RWPE2 (cell line): ENCODE measurements at places on chromosomes 2 and 18.
A peak's percentile ranks its signal among the peaks of the same experiment; 100 is the strongest.

- no peak for DNase-seq
These were observed 339.4 kb upstream of the TNP1 start for GRCh38 chr2:217199255-217199630.

DNA sequence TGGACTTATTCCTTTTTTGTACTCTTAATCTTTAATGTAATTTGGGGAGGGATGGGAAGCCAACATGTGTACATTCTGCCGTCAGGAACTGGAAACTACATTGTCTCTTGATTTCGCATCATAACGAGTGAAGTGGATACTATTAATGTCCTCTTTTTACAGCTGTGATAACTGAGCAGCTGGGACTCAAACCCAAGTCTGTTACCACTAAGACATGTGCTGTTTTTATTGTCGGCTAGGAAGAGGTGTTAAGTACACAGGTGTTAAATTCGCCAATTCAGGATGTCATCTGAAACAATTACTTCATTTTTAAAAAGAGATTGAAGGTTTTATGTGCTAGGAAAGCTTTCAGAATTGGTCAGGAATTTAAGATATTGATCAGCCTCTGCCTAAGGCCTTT, 6.9 kb downstream of the GMCL1 start:
- DNase-seq, result no peak

- DNase-seq, result no peak
These were observed 77.7 kb downstream of the SH3RF3 start for GRCh38 chr2:109206569-109207146.

GRCh38 chr2:5051300-5051699, 640.9 kb upstream of the SOX11 start:
- no peak for DNase-seq

GRCh38 chr2:1598041-1598710, 146.1 kb downstream of the PXDN start:
- peak; percentile 35 for DNase-seq

DNA sequence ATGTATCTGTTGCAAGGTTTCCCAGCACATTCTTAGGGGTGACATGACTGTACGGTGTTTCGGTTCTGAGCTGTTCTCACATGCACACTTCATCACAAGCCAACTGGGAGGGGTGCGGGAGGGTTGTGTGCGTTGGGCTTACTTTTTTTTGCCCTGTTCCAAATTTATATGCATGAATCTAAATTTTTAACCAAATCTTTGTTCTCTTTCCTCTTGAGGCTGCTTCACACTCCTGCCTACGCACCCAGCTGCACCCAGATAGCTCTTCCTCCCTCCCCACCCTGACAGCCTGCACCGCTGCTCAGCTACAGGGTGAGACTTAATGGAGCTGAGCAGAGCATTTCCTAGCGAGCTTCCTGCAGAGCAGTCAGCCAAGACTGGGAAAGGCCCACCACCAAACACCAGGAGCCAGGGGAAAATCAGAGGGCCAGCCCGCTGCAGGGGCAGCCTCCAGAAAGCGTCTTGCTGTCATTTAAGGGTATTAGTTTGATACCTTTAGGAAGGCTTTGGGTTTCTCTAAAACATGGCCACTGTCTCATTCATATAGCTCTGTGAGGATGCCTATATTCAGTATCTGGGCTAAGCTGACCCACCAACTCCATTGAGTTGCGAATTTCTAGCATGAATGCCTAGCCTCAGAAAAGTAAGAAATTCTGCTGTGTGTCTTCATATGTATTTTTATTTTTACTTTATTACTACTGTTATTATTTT, 84.5 kb downstream of the POU3F3 start:
- no peak for DNase-seq

DNA sequence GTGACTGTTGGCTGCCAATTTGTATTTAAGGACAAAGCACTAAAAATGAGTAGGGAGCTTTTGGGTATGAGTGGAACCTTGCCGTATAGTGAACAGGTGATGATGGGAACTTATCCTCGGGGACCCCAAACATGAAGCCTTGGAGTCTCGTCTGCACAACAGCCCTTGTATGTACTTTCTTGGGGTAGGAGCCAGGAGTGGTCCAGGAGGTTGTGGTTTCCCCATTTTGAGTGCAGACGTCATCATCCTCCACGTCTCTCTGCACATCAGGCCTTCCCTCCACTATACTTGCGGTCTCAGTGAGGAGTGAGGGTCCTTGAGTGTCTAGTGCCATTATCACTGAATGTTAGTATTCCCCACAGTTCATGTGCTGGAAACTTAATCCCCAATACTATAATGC, 101.5 kb upstream of the HS6ST1 start:
- no peak for DNase-seq

GRCh38 chr2:230258483-230258882, 32.9 kb downstream of the SP140 start:
- no peak for DNase-seq

- DNase-seq, result no peak
These were observed 69.0 kb upstream of the DLGAP1 start for GRCh38 chr18:4524096-4524495.

DNA sequence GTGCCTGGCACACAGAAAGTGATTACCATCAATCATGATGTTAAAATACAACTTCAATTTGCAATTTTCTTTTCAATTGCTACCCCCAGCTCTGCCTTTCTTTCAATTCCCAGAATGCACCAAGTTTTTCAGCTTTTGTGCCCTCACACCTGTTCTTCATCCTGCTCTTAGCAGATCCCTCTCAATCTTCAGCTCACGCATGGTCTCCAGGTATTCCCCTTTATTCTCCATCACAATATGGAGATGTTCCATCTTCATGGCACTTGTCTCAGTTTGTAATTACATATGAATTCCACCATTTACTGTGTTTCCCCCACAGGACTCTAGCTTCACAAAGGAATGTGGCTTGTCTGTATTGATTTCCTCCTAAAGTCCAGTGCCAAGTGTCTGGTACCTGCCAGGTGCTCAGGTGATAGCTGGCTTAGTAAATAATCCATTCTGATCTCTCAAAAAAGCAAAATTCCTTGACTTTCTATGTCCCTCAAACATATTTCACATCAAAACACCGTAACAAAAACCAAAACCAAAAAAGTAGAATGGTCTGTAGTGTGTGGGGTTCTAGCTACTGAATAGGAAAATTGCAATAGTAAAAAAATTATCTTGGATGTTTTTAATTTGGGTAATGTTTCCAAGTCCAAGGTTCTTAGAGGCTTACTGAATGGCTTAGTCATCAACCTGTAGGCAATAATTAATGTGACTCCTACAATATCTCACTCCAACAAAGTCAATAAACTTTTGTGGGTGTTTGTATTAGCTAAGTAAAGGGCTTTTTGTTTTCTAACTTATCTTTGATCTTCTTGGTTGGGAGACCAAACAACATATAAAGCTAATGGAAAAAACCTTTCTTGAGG, 2.9 kb upstream of the INSIG2 start:
- DNase-seq, result no peak

DNA sequence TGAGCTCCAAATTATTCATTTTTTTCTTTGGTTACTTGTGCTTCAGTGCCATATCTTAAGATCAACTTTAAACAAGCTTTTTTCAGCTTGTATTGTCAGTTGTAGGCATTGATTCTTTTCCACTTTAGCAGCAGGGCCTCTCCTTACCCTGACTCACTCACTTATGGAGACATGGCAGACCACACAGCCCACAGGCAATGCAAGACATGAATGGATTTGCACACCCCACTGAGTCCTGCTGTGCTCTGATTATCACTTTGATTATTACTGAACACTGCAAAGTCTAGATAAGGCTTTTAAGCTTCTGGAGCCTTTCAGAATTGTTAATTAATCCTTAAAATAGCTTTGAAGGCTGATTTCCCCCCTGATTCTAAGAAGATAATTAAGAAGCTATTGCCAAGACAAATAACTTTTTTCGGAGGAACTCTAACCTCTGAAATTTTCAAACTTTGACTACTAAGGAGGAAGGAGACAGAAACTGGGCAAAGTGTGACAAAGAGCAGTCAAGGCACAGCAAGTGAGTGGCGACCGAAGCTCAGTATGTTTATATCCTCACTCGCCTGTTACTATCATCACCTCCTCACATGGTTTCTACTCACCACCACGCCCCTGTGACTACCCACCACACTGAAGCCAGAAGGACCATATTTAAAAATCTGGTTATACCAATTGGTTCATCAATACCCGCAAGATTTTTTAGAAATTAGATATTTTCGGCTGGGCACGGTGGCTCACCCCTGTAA, 43.3 kb downstream of the CACNB4 start:
- no peak for DNase-seq

DNA sequence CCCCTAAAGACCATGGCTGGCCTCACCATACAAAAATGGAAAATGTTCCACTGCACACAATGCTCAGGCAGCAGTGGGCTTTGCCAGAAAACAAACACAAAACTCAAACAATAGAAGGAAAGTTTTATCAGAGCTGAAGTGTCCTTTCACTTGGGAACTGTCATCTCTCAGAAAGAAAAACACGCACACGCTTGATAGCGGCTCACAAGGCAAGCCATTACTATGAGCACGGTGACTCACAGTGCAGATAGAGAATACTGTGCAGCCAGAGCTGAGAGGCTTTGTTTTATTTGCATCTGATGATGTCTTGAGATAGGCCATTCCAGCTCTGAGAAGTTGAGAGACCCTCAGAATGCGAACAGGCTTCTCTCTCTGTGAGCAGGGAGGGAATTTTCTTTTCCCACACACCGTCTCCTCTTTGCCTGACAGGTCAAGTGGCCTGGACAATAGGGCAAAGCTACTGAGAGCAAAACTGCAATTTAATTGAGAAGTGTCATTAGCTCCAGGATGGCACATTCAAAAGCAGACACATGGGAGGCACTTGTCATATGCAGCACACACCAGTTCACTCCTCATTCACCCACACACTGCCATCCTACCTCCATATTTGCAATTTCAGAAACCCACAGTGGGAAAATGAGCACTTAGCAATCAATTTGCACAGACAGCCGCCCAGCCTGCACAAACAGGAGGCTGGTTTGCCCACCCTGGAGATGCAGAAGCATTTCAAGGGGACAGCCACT, 236.6 kb downstream of the SS18 start:
- no peak for DNase-seq

GRCh38 chr2:163253621-163254285, 415.2 kb upstream of the KCNH7 start:
- no peak for DNase-seq

- DNase-seq, result no peak
These were observed 676.5 kb upstream of the FANCL start for GRCh38 chr2:58917596-58917995.

DNA sequence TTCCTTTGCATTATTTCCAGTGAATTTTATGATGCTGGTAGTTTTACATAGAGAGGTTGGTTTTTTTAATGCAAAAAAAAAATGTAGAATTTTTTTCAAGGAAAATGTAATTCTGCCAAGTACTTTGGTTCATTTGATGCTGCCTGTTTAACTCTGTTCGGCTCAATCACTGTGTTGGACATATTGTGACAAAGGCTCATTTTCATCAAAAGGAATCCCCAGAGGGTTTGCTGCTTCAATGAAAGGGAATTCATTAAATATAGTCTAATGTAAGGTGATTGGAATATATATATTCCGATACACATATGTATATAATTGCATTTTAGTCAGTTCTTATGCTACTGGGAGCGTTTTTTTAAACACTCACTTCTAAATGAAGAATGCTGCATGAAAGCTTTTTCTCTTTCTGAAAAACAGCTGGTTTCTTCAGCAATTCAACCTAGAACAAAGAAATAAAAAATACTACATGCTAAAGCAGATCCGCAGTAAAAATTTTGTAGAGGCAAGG, 314.6 kb upstream of the VWC2L start:
- no peak for DNase-seq

- no peak for DNase-seq
These were observed 22.5 kb upstream of the PLEKHM3 start for GRCh38 chr2:208047840-208048239.

- DNase-seq, result no peak
These were observed 285.0 kb upstream of the KCNH7 start for GRCh38 chr2:163123526-163123925.

GRCh38 chr2:237256887-237257286, 157.1 kb downstream of the COL6A3 start:
- DNase-seq, result no peak

DNA sequence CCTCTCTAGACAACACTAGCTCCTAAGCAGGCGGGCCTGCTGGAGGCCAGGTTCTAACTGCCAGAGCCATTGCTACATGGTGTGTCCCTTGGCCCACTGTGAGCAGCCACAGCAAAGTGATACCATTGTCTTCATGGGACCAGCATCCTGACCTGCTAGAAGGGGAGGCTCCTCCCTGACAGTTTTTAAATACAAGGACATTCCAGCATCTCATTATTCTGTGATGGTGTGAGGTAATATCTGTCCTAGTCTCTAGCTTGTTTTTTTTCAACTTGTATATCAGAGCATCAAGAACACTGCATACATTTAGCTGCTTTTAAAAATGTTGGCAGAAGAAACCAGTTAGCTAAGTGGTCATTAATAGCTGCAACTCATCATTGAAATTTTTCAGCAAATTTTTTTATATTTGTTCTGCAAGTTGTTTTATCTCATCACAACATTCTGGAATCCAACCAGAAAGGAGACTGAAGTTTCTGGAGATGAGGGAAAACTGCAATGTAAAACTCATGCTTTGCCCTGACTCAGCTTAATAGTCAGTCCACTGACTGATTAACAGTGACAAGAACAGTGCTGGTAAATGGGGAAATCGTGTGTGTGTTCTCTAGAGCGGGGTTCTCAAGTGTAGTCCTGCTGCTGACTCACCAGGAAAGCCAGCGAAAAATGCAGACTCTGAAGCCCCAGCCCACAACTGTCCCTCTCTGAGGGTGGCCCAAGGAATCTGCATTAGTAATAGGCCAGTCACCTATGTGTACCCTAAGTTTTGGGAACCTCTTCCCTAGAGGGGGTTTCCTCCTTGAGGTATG, 17.8 kb downstream of the MAPRE3 start:
- no peak for DNase-seq

DNA sequence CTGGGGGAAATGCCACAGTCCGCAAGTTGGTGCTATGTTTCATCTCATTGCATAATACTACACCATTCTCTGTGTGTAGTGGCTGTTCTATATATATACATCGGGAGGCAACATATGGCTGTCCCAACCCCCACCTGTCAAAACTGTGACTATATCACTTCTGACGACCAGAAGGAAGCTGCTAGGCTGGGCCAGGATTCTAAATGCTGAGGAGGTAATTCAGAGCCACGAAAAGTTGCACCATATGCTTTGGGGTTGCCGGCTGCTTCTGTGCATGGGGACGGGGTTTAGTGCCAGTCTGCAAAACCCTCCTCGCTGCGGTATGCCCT, 117.3 kb downstream of the MSH2 start:
- no peak for DNase-seq

DNA sequence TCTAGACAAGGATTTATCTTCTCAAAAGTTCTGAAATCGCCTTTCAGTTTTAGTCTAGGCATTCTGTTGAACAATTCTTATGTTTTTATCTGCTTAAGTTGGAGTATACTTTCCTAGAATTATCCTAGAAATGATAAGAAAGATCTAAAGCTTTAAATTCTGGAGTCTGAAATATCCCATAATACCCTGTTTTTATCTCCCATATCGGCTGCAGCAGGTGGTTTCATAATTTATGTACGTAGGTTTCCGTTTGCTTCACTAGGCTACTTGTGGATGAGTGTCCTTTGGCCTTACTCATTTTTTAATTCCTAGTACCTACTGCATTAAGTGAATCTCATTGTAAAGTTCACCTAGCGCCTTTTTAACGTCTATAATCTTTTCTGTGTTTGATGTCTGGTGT, 58.5 kb upstream of the MGAT5 start:
- no peak for DNase-seq

GRCh38 chr18:77132369-77133050, at the start of gene MBP:
Gene MBP (minus strand): TSS chr18:77132783. CDS start chr18:77105261, 27,522 bp downstream.
- peak; percentile 83 for DNase-seq
